Daoy (cell line): ENCODE measurements at places on chromosomes 7 and 10. TPM values are rescaled to one million over a fixed set of nuclear protein-coding genes. Genes with fewer than 3 reads are reported as not detected.

Gene LRRC18
- total RNA-seq, result not detected in 2 replicates

Gene LEP
- not detected in 2 replicates for total RNA-seq

DNA sequence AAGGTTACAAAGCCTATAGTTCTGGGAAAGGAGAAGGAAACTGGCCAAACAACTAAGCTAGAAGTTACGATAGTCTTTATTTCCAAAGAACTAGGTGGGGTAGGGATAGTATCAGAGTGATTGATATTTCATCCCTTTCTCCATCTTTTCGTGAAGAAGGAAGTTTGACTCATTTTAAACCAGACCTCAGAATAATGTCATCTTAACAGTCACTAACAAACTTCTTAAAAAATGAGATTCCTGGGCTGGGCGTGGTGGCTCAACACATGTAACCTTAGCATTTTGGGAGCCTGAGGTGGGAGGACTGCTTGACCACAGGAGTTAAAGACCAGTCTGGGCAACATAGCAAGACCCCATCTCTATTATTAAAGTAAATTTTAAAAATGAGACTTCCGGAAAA lies 69.4 kb downstream of the ARL4A start:
- DNase-seq, result no peak

Gene NUTM2A
- 0.17 and 0.24 TPM in 2 replicates for total RNA-seq

Gene OGDHL
- 1.5 and 3.4 TPM in 2 replicates for total RNA-seq

Gene LRMDA
- 1.6 TPM in 1 of 2 replicates, not detected in the other for total RNA-seq
